Activated T-helper 2 cell treated with anti-CD3 and anti-CD28 coated beads, Interferon-gamma antibody, Interleukin-2, Interleukin-4, amounts not matched to agents 10 μg/mL and 5 μg/mL and 100 μg/mL, durations not matched to agents 14 hours and 24 hours and 36 hours (primary cell): ENCODE measurements at places on chromosomes 1 and 21. TPM values are rescaled to one million over a fixed set of nuclear protein-coding genes. Genes with fewer than 3 reads are reported as not detected.

ZNF648 gene
- not detected in 2 replicates for total RNA-seq

GRCh38 chr1:86489242-86489878, 20.6 kb downstream of the CLCA1 start:
- no peak for DNase-seq

DNA sequence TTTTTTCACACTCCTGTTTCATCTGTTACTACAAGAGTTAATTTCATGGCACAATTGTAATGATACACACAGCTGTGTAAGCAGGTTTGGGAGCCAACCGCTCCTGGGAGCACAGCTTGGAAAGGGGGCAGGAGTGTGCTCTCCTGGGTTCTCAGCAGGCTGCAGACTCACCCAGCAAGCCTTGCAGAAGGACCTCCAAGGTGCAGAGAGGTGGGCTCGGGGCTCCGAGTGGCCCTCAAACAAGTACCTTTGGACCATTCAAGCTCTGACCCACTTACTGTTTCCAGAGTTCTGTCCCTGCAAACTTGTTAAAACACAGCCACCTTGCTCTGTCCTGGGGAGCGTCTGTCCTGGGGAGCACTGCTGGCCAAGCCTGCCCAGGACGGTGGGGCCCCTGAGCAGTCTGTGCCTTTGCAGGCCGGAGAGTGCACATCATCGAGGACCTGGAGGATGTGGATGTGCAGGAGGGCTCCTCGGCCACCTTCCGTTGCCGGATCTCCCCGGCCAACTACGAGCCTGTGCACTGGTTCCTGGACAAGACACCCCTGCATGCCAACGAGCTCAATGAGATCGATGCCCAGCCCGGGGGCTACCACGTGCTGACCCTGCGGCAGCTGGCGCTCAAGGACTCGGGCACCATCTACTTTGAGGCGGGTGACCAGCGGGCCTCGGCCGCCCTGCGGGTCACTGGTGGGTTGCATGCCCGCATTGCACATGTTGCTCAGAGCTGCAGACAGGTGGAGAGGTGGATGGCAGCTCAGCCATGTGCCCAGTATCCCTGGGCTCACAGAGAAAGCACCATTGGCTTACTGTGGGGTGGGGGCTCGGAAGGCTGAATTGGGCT, 78.0 kb downstream of the OBSCN start:
- DNase-seq = no peak

GRCh38 chr1:18581420-18581880, 49.2 kb upstream of the PAX7 start:
- peak; percentile 12 for DNase-seq

DNA sequence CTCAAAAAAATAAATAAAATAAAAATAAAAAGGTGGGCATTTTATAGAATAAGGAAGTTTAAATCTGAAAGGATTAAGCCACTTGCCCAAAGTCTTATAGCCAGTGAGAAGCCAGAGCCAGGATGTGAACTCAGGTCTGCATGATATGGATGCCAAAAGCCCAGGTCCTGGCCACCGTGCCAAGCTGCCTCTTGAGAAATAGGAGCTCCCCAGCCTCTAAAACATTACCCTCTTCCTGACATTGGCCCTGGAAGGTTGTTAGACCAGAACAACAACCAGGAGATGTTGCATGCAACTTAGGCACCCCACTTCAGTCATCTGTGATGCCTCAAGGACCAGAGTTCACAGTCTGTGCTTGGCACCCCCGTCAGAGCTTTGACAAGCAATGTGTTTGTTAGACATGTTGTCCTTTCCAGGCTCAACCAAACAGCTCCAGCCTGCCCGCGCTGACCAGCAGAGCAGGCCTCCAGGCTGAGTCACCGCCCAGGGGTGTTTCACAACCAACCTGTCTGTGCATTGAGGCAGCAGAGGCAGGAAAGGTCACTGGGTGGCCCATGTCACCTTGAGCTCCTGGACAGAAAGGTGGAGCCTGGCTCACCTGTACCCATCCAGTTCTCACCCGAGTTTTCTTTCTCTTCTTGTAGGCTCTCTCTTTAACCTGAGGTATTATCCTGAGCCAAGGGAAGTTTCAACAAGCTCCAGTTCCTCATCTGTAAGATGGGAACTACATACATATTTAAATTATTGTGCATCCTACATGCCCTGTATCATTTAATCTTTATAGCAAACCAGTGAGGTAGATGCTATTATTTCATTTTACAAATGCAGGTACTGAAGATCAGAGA, 14.9 kb upstream of the MED18 start:
- DNase-seq = no peak

INKA2 gene
- total RNA-seq = 0.43 and 2.2 TPM in 2 replicates

DNA sequence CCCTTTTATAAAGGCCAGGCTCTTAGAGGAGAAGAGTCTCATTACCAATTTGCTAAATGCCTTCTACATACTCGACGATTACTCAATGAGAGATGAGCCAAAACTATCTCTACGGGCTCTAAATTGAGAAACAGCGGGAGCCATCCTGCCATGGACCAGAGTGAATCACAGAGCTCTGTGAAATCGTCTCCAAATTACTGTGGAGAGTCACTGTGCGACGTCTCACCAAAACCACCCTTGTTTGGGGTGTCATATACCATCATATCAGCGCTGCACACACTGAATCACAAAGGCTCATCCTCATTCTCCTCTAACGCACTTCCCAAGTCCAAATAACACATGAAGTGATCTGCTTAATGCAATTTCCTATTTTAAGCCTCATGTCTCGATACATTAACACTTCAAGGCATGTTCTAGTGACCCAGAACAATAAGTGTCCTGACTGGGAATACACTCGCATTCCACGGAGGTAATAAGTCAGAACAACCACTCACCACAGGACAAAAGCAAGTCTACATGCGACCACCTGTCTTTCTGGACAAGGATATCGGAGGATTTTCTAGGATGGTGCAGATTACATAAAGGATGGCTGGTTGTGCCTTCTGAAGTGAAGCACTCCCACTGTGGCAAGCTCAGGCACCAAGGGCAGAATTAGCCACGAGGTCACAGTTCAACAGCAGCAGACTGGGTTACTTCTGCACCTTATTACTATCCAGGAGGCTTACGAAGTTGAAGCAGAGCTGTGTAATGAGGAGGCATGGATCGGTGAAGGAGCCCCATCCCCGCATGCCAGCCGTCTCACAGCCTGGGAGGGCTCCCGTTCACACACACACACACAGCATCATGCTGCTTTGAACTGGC, 44.3 kb downstream of the NID1 start:
- DNase-seq = no peak

- no peak for DNase-seq
These were observed 320.0 kb downstream of the CHRM3 start for GRCh38 chr1:239706245-239706892.

ANKRD65 gene
- not detected in 2 replicates for total RNA-seq

TTC34 gene
- total RNA-seq = 0.94 and 1.1 TPM in 2 replicates

GRCh38 chr1:110857964-110858948, 14.7 kb upstream of the CD53 start:
- DNase-seq = no peak

DNA sequence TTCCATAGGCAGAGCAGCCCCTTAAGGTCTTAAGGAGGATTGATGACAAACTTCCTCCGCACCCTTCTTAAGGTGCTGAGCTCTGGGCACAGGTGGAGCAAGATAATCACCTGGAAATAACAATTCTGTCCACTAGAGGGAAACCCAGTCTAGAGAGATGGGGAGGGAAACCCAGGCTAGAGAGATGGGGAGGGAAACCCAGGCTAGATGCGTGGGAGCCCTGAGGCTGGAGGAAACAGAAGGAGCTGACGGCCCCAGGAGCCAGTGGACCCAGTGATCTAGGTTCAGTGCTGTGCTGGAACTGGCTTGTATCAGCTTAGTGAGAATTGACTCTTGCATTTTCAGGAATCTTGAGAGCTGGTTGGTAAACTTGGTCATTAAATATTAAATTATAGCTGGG, 17.8 kb upstream of the MYCL start:
- peak; percentile 14 for DNase-seq

GRCh38 chr1:22111620-22112019, 31.3 kb downstream of the WNT4 start:
- DNase-seq = no peak

- no peak for DNase-seq
These were observed 66.6 kb downstream of the SLC37A1 start for GRCh38 chr21:42580076-42580792.

ADGRL2 gene
- 1.3 TPM in 1 of 2 replicates, not detected in the other for total RNA-seq

DNA sequence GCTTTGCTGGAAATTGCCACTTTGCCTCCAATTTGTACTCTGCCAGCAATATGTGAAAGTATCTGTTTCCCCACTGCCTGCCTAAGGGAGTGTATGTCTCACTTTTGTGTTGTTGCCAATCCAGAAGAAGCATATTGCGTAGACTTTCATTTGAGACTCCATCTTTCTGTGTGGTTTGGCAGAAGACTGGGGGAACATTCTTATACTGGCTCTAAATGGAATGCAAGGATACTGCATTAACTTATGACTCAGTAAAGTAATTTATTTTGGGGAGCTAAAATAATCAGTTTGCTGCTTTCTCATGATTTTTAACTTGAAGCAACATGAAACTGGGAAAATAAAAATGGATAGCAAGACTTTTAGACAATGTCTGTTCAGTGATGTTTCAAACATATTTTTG, 107.7 kb upstream of the TMPRSS2 start:
- no peak for DNase-seq

ACBD3 gene
- 24.3 and 25.4 TPM in 2 replicates for total RNA-seq

GRCh38 chr1:201756406-201756805, 72.6 kb upstream of the IPO9 start:
- DNase-seq = no peak

DNA sequence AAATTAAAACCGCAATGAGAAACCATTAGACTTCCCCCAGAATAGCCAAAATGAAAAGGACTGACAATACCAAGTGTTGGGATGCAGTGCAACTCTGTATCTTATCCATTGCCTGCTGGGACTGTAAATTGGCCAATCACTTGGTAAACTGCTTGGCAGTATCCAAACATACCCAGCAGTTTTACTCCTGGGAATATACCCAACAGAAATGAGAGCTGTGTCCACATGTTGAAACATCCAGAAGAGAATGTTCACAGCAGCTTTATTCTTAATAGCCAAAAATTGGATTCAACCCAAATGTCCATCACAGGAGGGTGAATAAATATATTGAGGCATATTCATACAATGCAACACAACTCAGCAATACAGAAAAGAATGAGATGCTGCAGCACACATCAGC, 13.7 kb upstream of the FAM20B start:
- DNase-seq = no peak

DNA sequence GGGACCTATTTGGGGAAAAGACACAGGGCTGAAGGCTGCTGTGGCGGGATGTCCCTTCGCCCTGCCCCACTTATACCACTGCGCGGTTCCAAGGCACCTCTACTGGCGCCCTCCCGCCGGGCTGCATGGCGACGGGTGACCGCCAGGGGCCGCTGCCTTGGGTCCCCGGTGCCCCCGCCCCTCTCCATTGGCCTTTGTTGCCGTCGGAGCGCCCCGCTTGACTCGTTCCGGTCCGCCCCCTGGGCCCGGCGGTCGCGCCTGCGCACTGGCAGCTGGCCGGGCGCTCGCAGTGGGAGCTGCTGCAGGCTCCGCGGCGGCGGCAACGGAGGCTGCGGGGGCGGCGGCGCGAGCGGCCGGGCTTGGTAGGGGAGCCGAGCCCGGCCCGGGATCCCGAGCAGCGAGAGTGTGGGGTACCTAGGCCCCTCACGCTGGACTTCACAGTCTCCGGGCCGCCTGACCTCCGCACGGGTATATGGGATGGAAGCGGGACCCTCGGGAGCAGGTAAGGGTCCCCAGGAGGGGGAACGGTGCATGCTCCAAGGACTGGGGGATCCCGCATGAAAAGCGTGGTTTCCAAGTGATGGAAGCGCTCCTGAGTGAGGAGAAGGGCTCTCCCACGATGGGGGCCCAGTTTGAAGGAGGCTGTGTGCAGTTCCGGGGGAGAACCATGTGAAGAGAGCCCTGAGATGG, at the start of gene AGO1:
Gene AGO1, plus strand, starts transcription at position 265 of the 690 bp plus-strand sequence. Its CDS starts 213 bp downstream, at position 478.
- DNase-seq = peak; percentile 95

DNA sequence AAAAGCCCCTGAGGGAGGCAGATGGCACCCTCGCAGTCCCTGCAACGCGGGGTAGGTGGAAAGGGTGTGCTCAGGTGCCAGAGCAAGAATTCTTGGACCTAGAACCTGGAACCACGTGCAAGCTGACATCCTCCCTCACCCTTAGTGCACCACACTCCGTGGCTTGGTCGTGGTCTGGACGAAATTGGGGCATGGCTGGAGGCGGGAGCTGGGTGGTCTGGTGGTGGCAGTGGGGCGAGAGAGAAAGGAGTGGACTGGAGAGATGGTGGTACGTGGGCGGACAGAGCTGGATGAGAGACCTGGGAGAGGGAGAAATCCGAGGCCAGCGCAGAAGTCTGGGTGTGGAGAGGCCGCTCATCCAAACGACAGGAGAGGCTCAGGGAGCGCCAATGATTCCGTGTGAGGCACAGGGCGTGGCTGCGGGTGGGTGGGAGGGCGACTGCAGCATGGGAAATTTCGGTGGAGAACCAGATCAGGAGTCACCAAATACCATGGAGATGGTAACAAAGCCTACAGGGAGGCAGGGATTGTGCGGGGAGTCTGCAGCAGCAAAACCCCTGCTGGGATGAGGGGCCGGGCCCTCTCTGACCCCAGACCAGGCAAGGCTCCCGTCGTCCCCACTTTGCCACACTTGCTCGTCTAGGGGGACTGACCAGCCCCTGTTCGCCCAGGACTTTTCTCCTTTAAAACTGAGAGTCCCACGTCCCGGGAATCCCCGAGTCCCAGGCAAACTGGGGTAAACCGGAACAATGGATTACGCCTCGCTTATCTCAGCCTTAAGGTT, 31.9 kb downstream of the CDCP2 start:
- no peak for DNase-seq

GUCA2B gene
- not detected in 2 replicates for total RNA-seq

KCNC4 gene
- total RNA-seq = 30.6 and 31.1 TPM in 2 replicates

SPRR1A gene
- not detected in 2 replicates for total RNA-seq

- no peak for DNase-seq
These were observed 19.7 kb upstream of the RGS7 start for GRCh38 chr1:241376701-241377100.

DNA sequence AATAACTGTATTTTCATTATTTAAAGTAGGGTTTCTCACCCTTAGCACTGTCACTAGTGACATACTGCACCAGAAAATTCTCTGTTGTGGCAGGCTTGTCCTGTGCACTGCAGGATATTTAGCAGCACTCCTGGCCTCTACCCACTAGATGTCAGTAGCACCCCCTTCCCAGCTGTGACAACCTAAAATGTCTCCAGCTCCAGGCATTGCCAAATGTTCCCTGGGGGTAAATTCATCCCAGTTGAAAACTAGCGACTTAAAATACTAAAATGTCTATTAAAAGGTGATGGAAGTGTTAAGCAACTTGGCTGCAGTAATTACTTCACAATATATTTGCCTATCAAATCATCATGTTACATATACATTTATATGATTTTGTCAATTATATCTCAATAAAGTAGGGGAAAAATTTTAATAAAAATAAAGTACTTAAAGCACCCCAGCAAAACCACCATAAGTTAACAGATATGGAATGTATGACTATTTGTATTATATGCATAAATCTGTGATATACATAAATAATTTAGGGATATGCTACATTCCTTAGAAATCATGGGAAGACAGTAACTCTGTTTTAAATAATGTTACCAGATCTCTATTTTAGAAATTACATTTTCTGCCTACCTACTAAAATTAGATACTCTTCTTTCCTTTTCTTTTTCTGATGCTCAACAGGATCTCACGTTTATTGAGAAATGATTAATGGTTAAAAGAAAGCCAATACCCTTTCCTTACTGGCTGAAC, 74.6 kb downstream of the ARID4B start:
- DNase-seq = peak; percentile 41

LIN28A gene
- total RNA-seq = not detected in 2 replicates
